ENCODE measurements at places on chromosomes 2 and 18.

GRCh38 chr18:49052891-49053644, 102.3 kb upstream of the SMAD7 start:
- no peak for DNase-seq

DNA sequence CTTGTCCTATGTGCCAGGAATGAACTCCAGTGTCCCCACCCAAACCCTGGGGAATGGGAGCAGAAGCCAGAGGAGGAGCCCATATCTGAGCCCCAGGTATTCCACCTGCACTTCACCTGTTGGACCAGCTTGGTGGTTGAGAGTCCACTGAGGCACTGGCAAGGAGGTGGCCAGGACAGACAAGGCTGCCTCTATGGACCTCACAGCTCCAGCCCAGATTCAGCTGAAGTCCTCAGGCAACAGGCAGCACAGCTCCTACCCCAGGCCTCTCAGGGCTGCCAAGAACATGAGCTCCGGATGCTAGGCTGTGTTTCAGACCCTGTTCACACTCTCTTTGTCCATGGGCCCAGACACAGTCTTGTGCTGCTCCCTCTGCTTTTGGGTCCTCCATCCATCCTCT, 2.9 kb upstream of the IL1F10 start:
- no peak for DNase-seq

DNA sequence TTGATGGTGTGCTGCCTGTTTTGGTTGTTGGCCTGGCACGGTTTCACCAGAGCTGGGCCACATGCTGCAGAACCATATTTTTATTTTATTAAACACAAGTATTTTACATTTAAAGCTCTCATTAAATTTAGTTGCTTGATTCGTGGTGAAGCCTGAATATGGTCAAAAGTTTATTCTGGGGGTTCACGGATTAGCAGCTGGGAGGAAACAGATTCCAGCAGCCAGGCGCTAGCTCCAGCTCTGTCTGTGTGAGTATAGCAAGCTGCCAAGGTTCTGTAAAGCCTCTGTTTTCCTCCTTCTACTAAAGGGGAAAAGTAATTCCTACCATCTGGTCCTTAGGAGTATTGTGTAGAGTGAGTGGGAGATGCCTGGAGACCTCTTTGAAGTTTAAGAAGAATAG, 22.5 kb downstream of the GATA6 start:
- no peak for DNase-seq

DNA sequence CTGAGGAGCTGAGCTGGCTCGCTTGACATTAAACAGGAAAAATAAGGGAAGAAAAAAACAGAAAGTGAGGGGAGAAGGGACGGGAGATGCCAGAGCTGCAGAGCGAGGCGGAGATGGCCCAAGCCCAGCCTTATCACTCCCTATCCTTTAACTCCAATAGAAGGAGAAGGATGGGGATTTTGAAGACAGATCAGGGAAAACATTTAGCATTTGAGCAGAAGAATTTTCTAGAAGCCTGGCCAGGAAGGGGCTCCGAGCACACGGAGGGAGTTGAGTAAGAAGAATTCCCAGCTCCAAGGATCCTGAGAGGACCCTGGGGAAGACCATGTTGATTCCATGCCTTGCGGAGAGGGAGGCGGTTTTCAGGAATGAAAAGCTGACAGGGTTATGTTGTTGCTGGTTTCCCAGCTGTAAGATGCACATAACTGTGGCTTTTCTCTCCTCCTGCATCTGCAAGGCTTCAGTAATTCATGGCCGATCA, 35.6 kb downstream of the TWIST2 start:
- no peak for DNase-seq

- DNase-seq, result no peak
Observed at GRCh38 chr2:145029873-145030272, 510.0 kb upstream of the ZEB2 start.

- DNase-seq, result no peak
Observed at GRCh38 chr2:186093174-186093573, 354.6 kb downstream of the FSIP2 start.

DNA sequence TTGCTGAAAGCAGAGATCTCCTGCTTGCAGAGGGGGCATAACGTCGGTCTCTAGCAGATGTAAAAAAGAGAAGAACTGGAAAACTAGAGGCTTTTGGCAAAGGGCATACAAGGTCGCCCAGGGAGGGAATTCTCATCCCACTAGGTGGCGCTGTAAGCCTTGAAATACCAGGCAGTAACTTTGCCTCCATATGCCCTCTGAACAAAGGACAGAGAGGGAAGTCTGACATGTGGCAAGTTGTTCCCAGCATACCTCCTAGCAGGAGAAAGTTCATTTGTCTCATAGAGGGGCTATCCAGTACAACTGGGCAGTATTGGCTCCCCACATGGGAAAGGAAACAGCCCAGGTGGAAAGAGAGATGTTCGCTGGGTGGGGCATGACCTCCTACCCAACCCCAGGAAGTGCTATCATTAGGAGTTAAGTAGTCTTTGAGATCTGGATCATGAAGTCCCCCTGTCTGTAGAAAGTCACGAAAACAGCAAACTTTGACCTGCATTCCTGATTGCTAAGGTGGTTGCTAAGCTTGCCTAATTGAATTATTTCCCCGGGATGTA, 39.9 kb downstream of the STK17B start:
- DNase-seq, result peak; percentile 58

DNA sequence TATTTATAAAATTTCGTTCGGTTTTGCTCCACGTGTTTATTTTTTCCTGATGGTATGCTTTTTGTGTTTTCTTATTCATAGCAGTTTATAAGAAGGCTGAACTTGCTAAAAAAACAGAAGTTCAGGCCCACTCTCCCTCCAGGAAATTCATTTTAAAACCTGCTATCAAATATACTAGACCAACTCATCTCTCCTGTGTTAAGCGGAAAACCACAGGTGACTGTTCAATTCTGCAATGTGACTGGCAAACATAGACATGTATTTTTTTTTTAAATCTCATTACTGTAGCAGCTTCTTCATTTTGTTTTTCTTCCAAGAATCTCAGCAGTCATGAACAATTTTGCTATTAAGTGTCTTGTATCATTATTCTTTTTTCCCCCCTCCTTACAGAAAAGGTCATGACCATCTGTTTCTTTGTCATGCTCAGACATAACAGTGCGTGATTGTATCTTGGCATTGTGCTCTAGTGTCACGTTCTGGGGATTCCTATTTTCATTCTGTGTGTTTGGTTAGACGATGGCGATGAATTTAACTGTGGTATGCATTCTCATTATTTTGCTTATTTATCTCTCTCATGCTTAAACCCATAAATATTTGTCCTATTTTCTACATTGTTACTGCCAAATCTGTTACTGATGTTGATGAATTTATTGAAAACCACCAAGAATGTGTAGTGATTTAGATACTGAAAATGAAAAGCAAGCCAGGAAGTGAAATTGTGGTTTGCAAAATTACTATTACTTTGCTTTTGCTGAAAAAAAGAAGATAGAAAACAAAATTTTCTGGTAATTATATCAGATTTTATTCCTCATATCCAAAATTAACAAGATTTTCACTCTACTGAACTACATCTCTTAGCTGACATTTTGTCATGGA, 74.6 kb upstream of the UNC80 start:
- DNase-seq, result no peak

DNA sequence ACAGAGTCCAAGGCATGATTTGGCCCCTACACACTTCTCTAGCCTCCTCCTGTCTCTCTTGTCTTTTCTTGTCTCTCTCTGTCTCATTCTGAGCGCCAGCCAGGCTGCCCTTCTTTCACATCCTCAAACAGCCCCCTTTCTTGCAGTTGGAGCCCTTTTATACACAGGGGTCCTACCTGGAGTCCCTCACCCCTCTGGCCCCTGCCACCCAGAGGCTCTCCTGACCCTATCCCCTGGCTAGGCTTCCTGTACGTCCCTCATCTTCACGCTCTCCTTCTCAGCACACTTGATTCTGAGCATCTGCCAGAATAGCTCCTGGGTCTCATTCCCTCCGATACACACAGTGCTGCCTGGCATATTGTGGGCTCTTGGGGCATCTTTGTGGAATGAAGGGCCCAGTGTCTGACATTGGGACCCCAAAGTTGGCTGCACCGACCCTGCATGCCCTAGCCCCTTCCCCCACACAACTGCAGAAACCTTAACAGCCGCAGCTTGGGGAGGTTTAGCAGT, 261.9 kb downstream of the DYSF start:
- DNase-seq, result no peak

GRCh38 chr2:178828486-178828881, 21.3 kb upstream of the TTN start:
- DNase-seq, result no peak
